Urinary bladder (tissue), 4 donors: ENCODE measurements at places on chromosomes 7 and 10.
A peak's percentile ranks its signal among the peaks of the same experiment; 100 is the strongest.

GRCh38 chr7:123034106-123034505 is 38.6 kb upstream of the TAS2R16 start:
- no peak for DNase-seq

DNA sequence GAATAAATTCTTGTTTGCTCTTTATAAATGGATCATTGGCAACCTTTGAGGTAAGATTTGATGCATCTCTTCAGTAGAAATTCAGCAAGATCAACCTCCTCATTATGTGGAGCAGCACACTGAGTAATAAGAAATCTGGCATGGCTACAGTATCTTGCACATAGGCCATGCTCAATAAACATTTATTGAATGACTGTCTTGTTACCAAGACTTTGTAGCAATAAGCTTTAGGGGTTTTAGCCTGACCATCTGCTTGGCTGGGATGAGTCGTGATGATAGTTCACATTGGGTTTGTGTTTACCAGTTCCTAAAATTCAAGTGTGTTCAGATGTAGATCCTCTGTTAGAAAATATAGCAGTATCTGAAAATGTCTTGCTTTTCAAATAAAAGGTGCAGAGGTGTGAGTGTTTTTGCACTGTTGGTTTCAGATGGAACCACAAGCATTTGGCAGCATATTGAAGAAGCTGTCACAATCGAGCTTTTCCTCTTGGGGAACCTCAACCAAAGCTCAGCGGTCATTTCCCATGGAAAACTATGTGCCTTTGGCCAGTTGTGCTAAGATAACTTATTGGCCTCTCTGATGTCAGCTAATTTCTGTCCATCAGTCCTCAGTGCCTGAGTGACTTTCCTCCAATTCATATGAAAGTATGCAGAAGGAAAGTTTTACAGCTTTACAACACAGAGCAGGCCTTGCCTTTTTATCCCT is 442.6 kb downstream of the GFRA1 start:
- no peak for DNase-seq

- DNase-seq = no peak
Observed at GRCh38 chr10:75611172-75611992, 180.0 kb downstream of the LRMDA start.

DNA sequence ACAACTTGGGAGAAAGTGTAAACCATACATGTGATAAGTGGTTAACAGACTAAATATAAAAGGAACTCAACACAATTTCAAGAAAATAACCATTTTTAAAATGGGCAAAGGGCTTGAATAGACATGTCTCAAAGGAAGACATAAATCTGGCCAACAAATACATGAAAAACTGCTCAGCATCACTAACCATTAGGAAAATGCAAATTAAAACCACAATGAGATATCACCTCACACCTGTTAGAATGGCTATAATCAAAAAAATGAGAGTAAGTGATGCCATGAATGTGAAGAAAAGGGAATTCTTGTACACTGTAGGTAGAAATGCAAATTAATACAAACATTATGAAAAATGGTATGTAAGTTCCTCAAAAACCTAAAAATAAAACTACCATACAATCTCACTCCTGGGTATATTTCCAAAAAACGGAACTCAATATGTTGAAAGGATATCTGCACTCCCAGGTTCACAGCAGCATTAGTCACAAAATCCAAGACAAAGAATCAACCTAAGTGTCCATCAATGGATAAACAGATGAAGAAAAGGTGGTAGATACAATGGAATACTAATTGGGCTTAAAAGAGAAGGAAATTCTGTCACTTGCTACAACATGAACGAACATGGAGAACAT is 5.6 kb downstream of the SNX13 start:
- DNase-seq = no peak

DNA sequence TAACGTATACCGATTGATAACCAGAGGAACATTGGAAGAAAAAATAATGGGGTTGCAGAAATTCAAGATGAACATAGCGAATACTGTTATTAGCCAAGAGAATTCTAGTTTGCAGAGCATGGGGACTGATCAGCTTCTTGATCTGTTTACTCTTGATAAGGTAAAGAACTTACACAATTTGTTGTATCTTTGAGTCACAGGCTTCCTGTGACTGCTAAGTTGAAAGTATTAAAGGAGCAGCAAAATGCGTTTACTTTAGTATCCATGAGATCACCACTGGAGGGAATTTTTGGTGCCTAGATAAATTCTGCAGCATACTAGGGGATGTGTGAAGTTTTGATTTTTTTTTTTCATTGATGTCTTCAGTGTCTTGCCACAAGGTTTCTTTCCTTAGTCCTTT is 103.6 kb downstream of the BTAF1 start:
- DNase-seq = no peak

DNA sequence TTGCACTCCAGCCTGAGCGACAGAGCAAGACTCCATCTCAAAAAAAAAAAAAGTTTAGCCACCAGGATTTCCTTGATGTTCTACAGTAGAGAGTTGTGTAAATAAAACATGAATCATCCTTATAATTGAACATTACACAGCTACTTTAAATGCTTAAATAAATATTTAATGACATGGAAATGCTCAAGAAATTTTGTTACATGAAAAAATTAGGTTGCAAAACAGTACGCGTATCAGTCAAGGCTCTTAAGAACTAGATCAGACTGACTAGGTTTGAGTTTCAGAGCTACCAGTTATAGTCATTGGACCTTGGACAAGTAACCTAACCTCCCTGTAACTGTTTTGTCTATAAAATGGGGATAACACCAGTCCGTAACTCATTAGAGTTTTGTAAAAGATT is 38.7 kb upstream of the GSAP start:
- DNase-seq = no peak

DNA sequence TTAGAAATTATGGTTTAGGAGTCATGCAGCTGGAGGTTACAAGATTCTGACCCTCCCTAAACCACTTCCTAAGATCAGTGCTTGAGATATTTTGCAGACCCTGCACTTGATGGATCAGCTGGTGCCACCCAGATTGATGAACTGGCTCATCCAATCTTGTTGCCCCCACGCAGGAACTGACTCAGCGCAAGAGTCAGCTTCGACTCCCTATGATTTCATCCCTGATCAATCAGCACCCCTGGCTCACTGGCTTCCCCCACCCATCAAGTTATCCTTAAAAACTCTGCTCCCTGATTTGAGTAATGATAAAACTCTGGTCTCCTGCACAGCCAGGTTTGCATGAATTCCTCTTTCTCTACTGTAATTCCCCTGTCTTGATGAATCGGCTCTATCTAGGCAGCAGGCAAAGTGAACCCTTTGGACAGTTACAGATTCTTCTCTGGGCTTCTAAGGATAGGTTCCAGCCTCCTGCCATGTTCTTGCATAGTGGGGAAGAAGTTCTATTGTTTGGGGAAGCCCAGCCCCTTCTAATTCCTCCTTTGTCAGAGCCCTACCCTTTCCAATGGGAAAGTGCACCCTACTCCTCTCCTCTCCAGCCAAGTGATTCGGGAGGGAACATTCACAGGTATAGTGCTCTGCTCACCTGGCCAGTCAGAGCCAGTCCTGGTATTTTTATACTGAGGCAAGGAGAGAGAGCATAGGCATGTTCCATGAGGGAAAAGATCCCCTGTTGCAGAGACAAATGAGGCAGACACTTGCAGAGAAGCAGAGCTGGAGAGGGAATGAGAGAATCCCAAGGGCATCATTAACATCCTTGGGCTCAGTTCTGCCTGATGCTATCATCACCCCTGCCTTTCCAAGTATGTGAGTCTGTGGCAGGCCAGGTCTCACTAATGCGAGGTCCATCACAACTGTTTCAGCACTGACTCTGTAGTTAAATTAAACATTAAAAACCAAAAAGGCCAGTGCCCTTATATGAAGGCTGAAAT is 224.4 kb upstream of the GALNT17 start:
- DNase-seq = no peak

- DNase-seq = no peak
Observed at GRCh38 chr10:64090865-64091264, 569.7 kb downstream of the REEP3 start.

DNA sequence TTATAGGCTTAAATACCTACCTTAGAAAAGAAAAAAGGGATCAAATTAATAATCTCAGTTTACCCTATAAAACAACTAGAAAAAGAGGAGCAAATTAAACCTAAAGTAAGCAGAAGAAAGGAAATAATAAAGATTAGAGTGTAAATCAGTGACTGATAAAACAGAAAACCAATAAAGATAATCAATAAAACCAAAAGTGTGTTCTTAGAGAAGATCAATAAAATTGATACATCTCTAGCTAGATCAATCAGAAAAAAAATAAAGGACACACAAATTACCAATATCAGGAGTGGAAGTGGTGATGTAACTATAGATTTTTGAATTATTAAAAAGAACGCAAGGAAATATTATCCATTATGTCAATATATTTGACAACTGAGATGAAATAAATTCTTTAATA is 69.2 kb upstream of the NAMPT start:
- no peak for DNase-seq

GRCh38 chr7:99379043-99379577 is 4.6 kb downstream of the ARPC1B start:
- DNase-seq = no peak

GRCh38 chr7:142250705-142251104 is 7.2 kb downstream of the PRSS58 start:
- no peak for DNase-seq

- no peak for DNase-seq
Observed at GRCh38 chr7:124956160-124956559, 26.5 kb upstream of the POT1 start.

- no peak for DNase-seq
Observed at GRCh38 chr10:22615819-22616499, 98.4 kb downstream of the PIP4K2A start.

GRCh38 chr7:114413761-114414155 is 857 bp upstream of the FOXP2 start:
- DNase-seq = peak; percentile 45
